Activated CD4-positive, alpha-beta T cell treated with anti-CD3 and anti-CD28 coated beads for 36 hours (primary cell): ENCODE measurements at places on chromosomes 3 and 15. TPM values are rescaled to one million over a fixed set of nuclear protein-coding genes. Genes with fewer than 3 reads are reported as not detected.

DNA sequence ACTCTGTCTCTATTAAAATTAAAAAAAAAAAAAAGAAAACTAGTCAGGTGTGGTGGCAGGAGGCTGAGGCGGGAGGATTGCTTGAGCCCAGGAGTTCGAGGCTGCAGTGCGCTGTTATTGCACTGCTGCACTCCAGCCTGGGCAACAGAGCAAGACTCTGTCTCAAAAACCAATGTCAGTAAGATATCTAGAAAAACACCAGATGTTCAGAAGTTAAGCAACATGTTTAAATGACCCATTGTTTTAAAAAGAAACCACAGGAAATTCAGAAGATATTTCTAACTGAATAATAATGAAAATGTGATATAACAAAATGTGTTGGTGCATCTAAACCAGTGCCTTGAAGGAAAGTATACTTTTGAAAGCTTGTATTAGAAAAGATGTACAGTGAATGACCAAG is 203.4 kb upstream of the CGNL1 start:
- no peak for DNase-seq

Gene FANCD2
- 86.4 TPM for total RNA-seq

Gene GOLGA6B
- not detected for total RNA-seq

GRCh38 chr15:34365836-34366235 is 1.2 kb downstream of the LPCAT4 start:
- no peak for DNase-seq

DNA sequence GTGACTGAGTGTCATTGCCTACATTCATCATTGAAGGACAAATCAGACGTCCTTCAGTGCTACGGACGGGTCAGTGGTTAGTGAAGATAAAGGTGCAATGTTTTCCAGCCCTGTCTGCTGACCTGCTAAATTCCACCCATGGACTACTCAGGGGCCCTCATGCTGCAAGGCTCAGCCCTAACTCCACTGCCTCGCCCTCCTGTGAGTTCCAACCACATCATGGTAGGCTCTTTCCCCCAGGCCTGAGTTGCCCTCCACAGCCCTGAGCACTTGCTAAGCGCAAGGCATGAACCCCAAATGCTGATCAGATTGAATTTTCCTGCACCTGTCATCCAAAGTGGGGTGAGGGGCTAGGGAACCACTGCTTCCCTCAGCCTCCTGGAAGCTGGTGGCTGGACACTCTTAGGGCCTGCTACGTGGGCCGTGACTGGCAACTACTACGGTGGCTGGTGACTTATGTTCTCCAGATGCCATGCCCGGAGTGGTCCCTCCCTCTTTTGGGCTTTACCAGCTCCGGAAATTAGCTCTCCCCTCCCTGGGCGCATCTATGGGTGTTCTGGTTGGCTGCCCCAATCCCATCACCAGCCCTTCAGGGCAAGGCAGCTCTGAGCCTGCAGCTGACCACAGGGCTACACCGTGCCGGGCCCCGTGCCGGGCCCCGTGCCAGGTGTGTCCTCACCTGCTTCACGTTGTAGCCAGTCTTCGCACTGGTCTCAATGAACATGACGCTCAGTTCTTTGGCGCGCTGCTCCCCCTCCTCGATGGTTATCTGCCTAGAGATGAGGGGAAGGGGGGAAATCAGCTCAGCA is 32.1 kb downstream of the SRPRB start:
- no peak for DNase-seq
